ENCODE measurements at places on chromosomes 7 and 10.
A peak's percentile ranks its signal among the peaks of the same experiment; 100 is the strongest.

- DNase-seq = no peak
These were observed 122.8 kb downstream of the SKIDA1 start for GRCh38 chr10:21402606-21403083.

GRCh38 chr7:149071641-149072437 is 18.7 kb downstream of the ZNF786 start:
- peak; percentile 62 for DNase-seq

- no peak for DNase-seq
These were observed 58.9 kb downstream of the ALOX5 start for GRCh38 chr10:45432700-45433472.

- no peak for DNase-seq
These were observed 50.3 kb upstream of the ATP6V0A4 start for GRCh38 chr7:138848056-138848980.

DNA sequence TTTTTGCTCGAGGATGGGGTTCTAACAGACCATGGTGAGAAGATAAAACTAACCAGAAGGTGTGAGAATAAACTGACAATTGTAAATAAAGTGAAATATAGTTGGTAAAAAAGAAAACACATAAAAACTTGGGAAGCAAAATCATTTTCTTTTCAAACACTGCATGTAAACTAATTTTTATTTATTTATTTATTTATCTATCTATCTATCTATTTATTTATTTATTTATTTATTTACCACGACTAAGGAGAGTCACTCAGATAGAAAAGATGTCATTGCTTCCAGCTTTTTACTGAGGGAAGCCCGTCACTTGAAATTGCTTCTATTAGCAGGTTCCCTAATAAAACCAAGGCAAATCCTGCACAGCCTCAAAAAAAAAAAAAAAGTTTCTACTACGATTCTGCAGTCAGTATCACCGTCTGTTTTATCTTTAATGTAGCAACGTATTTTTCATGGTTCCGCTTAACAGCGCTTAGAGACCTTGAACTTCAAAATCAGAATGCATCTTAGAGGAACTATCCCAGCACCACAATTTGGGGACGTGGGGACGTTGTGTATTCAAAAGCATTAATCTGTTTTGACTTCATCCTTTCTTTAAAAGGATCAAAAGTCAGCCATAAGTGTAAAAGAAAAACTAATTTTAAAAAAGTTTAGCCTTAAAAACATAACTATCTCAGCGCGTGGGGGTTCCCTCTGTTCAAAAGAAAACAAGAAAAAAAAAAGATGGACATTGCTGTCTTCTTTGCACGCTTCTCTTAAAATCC is 33.3 kb upstream of the EBLN1 start:
- no peak for DNase-seq

GRCh38 chr7:137850571-137850970 is 3.8 kb upstream of the DGKI start:
- DNase-seq = no peak

Data from nephron progenitor cell (in vitro differentiated cells).